Muscle of back (tissue), 13 donors: ENCODE measurements at places on chromosomes 16 and 17. TPM values are rescaled to one million over a fixed set of nuclear protein-coding genes. Genes with fewer than 3 reads are reported as not detected.

The WSCD1 gene
- 36.1 TPM for polyA plus RNA-seq

The LGALS9B gene
- not detected for polyA plus RNA-seq

The IL34 gene
- 4.7 TPM for polyA plus RNA-seq

The CLEC19A gene
- 0.13 TPM for polyA plus RNA-seq

The MYO1C gene
- polyA plus RNA-seq, result 82.7 TPM

GRCh38 chr17:67863624-67864247 is 38.4 kb downstream of the BPTF start:
- no peak for DNase-seq

DNA sequence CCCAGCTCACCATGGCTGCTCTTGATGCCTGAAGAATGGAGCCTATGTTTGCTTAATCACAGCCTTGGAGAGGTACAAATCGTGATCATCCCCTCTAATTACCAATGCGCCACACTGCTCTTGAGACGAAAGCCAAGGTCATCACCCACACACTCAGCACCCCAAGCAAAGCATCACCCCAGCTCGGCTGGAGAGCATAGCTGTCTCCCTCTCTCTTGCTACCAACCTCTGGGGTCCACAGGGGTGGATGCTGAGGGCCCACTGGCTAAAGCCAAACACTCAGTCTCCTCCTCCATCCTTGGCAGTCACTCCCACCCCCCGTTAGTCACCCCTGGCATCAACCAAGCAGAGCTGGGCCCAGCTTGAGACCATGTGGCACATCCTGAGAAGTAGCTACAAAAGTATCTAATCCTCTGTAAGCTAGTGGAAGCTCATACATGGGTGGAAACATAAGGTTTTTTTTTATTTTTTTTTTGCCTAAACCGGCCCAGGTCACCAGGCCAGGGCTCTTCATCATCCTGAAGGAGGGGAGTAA is 44.8 kb downstream of the PIMREG start:
- no peak for DNase-seq

DNA sequence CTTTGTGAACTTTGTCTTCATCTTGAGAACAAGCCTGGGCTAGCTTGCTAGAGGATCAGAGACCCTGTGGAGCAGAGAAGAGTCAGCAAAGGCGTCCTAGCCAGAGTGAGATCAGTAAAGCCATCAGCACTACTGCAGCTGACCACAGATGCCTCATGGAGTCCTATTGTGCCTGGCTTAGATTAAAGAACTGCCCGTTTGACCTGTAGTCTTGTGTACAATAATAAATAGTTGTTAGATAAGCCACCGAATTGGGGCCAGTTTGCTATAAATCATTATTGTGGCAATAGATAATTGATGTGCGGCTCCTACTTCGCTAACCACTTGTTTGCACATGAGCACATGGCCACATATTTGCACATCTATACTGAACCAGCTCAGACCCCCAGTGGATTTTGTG is 103.0 kb downstream of the CYLD start:
- DNase-seq, result no peak

GRCh38 chr16:57123974-57124674 is 31.7 kb downstream of the CPNE2 start:
- no peak for DNase-seq

DNA sequence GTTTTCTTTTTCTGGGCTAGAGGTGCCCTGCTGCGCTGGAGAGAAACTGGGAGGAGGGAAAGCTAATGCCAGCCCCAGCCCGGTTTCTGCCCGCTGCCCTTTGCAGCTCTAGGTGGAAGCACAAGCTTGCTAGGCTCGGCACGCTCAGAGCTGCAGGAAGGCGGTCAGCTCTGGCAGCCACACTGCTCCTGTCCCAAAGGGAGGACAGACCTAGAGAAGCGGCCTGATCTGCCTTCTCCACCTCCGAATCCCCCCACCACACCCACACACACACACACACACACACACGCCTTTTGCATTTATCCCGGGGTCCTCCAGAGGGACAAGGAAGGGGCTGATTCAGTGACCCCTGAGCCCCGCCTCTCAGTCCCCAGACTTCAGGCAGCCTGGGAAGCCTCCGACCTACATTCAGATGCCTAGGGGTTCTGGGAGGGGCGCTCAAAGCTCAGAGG is 418.1 kb downstream of the SOX9 start:
- DNase-seq, result no peak

- DNase-seq, result no peak
These were observed 60.2 kb downstream of the CCDC182 start for GRCh38 chr17:57684711-57685498.

DNA sequence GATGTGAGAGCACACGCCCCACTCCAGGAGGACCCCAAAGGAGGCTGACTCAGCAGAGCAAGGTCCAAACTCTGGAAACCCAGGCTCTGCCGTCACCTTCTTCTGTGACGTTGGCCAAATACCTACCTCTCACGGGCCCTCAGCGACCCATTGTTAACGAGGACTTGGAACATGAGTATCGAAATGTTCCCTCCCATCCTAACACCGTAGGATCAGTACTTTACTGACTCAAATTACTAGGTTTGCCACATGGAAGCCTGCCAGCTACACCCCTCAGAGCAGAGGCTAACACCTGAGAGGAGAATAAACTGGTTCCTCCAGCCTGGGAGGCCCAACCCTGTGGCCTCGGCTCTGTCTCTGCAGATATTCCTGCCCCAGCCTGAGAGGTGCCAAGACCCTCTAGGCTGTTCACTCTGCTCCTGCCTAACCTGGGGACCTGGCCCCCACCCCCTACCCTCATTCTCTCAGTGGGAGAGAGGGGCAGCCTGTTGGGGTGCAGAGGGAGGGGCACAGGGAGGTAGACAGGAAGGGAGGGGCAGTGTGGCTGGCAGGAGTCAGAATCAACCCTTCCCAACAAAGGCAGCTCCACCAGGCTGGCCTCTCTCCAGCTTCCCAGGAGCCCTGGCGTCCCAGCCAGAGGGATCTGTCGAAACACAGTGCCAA is 4.4 kb downstream of the PITPNM3 start:
- DNase-seq, result no peak

DNA sequence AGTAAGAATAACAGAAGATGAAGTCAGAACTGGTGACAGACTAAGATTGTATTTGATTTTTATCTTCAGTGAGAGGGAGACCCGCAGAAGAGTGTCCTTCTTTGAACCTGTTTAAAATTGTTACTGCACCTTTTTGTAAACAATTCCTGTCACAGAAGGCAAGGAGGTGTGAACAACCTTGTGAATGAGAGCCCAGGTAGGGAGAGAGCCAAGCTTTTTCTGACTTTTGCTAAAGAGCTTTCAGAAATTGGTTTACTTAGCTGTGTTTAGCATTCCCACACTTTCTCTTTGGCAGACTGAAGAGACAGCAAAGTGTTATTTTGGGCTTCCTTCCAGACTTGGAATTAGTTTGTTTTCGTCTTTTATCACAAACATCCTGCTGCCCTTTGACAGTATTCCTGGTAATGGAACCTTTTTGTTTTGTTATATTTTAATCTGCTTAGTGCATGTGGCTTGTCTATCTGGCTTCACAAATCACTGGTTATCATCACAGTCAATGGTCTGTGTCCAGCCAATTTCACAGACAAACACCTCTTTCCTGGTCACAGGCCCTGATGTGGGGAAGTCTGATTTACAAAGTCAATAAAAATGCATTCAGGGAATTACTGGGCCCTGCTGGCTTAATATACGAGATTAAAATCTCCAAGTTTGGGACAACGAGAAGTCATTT is 85.7 kb upstream of the HS3ST2 start:
- DNase-seq, result peak; percentile 19

DNA sequence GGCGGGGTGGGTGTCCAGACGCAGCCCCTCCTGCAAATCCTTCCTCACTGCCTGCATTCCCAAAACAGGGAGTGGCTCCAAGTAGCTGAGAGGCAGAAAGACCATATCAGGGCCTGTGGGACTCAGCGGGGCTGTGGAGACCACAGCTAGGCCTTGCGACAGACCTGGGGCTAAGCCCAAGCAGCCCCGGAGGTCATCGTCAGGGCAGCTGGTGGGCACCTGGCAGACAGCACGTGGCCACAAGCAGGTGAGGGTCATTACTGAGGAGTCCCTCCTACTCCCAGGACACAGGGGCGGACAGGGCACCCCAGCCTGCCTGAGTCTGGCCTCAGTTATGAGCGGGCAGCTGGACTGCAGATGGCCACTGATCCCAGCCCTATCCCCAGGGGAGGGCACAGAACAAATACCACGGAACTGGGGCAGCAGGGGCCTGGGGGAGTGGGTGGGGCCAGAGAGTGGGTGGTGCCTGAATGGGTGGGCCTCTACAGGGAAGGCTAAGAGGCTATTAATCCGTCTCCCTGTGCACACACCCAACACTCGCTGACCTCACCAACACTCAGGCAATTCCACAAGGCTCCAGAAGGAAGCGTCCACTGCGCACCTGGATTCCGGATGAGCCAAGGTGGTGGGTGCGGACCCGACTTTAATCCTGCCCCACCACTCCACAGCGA is 8.5 kb downstream of the HS3ST6 start:
- DNase-seq, result peak; percentile 14

GRCh38 chr16:9060225-9060624 is 31.2 kb upstream of the HAPSTR1 start:
- DNase-seq, result no peak

- no peak for DNase-seq
These were observed 1.9 kb downstream of the GPS2 start for GRCh38 chr17:7313088-7313889.

GRCh38 chr17:83036666-83037065 is 42.7 kb upstream of the METRNL start:
- DNase-seq, result no peak

- DNase-seq, result no peak
These were observed 222.5 kb downstream of the C16orf78 start for GRCh38 chr16:49596068-49596467.

DNA sequence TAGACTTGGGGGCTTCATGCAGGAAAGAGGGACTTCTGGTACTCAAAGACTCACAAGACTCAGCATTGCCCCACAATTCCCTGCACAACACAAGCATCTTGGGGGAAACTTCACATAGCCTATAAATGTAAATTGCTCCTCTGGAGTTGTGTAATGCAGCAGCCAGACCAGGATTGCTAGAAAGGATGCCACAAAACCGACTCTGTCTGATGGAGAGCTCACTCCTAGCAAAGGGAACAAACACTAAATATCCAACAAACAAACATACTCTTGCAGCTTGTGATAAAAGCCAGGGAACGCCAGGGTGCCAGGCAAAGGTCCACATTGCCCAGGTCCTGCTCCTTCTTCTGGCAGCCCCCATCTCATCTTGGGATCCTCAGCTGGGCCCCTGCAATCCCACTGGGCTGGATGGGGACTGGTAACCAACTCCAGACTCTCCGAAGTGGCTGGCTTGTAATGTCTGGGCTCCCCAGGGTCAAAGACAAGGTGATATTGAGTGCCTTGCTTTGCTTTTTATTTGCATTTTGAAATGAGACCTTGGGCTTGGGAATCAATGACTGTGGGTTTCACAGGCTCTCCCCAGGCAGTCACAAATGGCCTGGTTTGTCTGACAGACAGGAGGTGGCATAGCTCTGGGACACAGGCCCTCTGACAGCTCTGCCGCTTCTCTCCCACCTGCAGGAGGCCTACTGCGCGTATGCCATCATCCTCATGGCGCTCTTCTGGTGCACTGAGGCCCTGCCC is 15.3 kb downstream of the SLC13A2 start:
- no peak for DNase-seq

DNA sequence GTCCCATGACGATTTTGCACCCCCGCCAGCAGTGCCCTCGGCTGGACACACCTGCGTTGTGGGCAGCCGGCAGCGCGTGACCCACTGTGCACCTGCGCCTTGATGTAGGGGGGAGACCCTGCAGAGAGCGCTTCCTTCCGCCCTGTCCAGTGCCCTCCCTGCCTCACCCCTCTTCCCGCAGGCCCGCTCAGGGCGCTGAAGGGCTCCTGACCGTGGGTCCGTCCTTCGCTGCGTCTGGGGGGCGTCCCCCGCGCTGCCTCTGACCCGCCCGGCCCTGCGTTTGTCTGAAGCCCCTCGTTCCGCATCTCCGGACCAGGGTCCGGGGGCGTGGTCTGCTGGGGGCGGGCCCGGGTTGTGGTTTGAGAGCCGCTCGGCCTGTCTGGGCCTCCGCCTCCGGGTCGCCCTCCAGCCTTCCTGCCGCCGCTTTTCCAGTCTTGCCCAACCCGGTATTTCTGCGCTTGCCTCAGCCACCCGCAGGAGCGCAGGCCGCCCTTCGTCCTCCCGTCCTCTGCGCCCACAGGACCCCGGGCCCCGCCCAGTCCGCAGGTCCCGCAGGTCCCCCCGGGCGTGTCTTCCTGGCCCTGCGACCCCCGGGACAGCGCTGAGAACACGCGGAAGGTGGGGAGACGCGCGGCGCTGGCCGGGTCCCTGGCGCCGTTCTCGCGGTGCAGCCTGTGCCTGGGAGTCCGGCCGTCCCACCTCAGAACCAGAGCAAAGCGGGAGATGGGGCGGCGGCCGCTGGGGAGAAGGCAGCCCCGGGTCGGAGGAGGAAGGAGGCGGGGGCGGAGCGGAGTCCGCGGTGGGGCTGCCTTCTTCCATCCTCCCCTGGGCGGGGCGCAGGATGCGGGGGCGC is 4.0 kb upstream of the IL17C start:
- peak; percentile 52 for DNase-seq

DNA sequence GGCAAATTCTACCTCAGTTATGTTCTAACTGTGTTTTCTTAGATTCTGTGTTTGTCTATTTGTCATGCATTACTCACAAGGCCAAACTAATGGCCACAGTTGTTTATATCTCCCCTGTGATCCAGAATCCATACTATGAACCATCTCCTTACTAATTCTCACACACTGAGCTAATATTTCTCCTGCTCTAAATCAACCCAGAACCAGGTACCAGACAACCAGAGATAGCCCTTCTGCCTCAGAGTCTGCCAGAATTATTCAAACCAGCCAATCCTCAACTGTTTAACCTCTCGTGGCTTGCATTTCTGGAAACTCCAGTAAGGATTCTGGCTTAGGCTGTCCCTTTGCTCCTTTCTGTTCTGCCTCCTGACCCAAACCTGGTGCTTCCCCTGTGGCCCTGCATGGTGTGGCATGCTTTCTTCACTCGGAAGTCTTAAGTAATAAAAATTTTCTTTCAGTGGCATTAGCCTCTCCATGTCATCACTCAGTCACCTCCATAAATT is 59.4 kb downstream of the EFCAB5 start:
- no peak for DNase-seq

DNA sequence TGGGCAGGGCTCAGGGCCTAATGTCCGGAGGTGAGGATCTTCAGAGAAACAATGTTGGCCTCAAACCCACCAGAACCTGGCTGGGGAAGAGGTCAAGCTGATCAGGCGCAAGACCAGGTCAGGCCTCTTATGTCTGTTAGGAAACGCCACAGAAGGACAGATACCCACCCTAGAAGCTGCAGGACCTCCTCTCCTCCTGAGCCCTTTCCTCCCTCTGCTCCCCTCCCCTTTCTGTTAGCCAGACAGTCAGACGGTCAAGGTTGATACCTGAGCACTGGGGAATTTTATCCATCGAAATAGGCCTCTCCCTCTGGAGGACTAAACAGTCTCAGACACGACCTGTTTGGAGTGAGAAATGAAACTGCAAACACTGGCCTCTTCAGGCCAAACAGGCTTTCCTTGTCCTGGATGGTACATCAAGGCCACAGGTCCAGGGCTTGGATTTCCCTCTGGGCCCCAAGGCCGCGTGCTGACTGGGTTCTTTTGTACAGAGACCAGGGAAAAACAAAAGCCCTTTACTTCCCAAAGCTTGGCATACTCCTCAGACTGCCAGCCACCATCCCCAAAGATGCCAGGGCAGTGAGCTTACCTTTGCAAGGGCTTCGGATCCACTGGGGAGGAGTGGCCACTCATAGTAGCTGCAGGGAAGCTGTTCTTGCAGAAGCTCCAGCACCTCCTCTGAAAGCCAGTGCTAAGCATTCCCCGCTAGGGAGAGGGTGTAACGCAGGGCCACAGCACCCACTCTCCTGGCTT is 135.8 kb downstream of the CCDC182 start:
- no peak for DNase-seq
